Skeletal muscle tissue (tissue), 5 donors: ENCODE measurements at places on chromosomes 11 and 22. TPM values are rescaled to one million over a fixed set of nuclear protein-coding genes. Genes with fewer than 3 reads are reported as not detected.

OR4A16 gene
- total RNA-seq: not detected

NRXN2 gene
- 9.4 TPM for total RNA-seq

FGF4 gene
- 1.6 TPM for total RNA-seq

GGTLC2 gene
- not detected for total RNA-seq

TP53I11 gene
- 6.8 TPM for total RNA-seq

YAP1 gene
- 49.6 TPM for total RNA-seq

SCYL1 gene
- 36.0 TPM for total RNA-seq

VSIG2 gene
- total RNA-seq: not detected

ZNF215 gene
- 1.6 TPM for total RNA-seq

GTSE1 gene
- total RNA-seq: 3.1 TPM

DERL3 gene
- total RNA-seq: 1.0 TPM

OR56A1 gene
- total RNA-seq: under 0.01 TPM

UBE4A gene
- total RNA-seq: 21.4 TPM

STARD10 gene
- 28.2 TPM for total RNA-seq

SLC22A12 gene
- not detected for total RNA-seq

SLC17A6 gene
- total RNA-seq: not detected

IGLL1 gene
- total RNA-seq: not detected

ACTN3 gene
- 156 TPM for total RNA-seq

SNX32 gene
- total RNA-seq: under 0.01 TPM

OR52A1 gene
- total RNA-seq: not detected

BLID gene
- 0.52 TPM for total RNA-seq

CRYBA4 gene
- not detected for total RNA-seq

RTN4R gene
- total RNA-seq: 2.6 TPM

SOX10 gene
- total RNA-seq: 4.2 TPM

SYT13 gene
- 0.52 TPM for total RNA-seq

DCUN1D5 gene
- 33.9 TPM for total RNA-seq
